NCI-H345 (cell line): ENCODE measurements at places on chromosomes 2 and 18.

- DNase-seq, result no peak
Observed at GRCh38 chr2:151827564-151828142, 568 bp downstream of the ARL5A start.

DNA sequence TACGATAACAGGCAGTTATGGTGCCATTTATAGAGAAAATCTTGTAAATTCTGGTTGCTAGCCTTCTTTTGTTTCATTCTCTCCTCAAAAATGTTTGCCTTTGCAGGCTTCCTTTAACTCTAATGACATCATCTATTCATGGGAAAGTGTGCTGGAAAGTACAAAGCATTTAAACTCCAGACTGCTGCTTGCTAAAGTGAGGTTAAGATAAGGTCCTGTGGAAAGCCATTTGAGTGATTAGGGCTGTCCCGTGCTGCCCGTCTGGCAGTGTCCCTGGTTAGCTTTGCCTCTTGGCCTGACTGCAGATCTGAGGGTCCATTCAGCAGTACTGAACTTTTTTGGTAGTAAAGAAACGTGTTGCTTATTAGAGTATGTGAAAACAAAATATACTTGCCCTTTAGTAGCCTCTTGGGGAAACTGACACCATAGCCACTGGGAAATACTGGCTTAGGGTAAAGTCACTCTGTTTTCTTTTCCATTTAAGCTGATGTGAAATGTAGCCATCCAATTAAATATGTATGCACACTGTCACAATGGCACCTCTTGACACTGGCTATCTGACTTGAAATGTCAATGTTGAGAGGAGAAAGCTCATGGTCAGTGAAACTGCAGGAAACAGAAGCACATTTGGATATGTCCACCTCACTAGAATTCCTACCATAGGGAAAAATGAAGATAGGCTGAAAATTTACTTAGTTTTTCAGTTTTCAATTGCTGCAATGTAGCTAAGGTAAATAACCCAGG is 321.5 kb downstream of the SLC8A1 start:
- no peak for DNase-seq

GRCh38 chr18:49639643-49640391 is 78.0 kb downstream of the LIPG start:
- no peak for DNase-seq

- peak; percentile 96 for DNase-seq
Observed at GRCh38 chr2:219218732-219219701, at the start of gene ABCB6. ABCB6 (minus strand) TSS chr2:219218958; CDS start chr2:219218673, 285 bp downstream.

DNA sequence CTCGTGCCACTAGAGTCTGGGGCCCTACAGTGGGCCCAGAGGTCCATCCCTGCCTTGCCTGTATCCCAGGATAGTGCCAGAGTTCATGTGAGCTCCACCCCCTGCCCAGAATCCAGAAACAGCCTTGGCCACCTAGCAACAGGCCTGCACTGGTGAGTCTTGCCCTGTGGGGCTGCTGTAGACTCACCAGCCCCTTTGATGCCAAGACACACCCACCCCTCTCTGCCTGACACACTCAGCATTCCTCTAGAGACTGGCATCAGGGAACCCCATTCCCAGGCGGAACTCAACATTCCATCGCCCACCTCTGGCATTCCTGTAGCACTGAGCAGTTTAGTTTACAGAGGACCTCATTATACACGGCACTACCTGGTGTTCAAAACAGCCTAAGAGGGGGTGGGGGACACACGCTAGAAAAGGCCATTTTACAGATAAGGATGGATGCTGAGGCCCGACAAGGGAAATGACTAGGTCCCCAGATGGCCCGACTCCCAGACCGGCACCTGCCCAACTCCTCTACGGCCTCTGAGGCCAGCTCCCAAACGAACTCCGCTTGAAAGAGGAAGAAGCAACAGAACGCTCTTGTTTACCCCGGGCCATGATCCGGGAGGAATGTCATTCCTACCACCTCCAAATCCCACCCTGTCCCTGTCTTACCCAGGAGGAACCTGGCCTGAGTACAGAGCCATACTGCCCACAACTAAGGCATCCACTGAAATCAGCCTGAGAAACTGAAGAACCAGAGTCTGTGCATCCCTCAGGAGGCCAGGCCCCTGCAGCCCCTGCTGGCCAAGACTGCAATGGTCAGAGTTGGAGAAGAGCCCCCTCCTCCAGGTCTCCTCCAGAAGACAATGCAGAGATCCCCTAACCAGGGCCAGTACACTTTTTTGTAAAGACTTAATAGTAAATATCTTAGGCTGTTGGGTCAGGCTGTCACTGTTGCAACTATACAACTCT is 180.2 kb downstream of the TNS1 start:
- DNase-seq, result no peak

DNA sequence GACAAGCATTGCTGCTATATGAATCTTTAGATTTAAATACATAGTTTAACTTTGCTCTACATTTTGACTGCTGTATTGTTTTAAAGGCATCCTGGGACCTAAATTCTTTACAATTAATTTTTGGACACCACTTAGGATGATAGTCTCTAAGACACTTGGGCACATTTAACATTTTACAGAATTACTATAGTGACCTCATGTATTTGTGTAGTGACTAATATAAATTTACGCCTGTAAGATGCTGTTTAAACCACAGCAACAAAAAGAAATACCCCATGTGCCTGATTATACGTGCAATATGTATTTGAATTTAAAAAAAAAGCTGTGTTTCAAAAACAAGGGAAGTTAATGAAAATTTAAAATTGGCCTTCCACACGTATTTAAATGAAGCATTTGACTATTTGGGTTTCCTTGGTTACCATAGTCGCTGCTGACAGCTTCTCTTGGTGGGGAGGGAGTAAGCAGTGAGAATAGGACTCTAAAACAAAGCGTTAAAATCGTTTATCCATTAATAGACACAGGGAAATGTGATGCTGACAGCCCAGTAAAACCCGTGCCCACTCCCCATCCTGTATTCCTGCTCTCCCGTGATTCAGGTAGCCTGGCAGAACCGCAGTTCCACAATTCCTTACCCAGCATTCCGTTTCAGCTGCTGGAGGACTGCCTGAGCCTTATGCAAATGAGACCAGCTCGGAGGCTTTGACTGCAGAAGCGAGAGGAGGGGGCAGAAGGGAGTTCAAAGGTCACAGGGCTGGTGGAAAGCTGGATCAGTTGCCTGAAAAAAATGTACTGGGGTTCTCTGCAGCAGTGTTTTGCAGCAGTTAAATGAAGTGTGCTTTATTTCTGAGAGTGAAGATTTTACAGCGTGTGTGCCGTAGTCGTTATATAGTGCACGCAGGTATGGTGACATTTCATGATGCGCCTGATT is 104.3 kb downstream of the CSRNP3 start:
- peak; percentile 93 for DNase-seq

DNA sequence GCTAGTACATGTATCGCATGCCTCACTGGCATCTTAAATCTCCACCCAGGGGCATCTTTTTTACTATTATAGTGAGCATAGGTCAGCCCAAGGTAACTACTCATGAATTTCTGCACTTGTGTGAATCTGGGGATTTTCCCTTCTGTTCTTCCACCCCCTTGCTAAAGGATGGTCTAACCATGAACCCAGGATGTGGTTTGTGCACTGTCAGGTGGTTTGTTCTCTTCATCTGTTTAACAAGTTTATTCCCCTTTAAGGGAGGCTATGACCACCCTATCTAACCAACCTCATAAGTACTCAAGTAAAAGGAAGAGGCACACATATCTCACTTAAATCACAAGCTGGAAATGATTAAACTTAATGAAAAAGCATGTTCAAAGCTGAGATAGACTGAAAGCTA is 243.0 kb downstream of the RPRM start:
- DNase-seq, result no peak

DNA sequence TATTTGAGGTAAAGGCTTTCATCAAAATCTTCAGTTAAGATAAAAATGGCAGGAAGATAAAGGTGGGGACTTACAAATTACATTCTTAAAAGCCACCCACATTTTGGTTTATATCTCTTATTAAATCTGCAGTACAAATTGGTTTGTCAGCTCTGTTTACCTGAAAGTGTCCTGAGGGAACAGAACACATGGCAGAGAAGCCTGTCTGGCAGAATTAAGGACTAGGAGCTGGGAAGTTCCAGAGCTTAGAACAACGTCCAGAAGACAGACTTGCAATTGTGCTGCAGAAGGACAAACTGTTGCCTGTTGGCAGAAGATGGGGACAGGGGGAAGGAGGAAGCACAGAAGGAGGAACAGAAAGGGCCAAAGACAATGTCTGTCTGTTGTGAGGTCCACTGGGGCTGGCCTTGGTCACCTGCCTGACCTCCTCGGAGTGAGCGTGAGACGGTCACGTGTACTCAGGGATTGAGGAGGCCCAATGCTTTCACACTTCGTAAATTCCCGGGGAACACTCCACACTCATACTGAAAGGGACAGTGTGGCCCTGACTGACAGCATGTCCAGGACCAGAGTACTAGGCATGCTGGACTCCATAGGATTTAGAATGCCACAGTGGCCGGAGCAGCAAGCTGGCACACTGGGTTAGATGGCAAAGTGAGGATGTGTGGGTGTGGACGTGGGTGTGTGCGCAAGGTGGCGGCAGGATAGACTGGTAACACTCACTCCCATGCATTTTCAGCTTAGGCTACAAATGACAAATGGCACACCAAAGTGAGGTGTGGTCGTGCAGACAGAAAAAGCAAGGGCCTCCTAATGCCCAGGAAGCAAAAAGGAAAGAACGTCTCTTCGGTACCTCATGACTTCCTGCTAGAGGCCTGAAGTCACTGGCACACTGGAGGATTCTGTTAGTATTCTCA is 210.9 kb upstream of the REV1 start:
- DNase-seq, result no peak

DNA sequence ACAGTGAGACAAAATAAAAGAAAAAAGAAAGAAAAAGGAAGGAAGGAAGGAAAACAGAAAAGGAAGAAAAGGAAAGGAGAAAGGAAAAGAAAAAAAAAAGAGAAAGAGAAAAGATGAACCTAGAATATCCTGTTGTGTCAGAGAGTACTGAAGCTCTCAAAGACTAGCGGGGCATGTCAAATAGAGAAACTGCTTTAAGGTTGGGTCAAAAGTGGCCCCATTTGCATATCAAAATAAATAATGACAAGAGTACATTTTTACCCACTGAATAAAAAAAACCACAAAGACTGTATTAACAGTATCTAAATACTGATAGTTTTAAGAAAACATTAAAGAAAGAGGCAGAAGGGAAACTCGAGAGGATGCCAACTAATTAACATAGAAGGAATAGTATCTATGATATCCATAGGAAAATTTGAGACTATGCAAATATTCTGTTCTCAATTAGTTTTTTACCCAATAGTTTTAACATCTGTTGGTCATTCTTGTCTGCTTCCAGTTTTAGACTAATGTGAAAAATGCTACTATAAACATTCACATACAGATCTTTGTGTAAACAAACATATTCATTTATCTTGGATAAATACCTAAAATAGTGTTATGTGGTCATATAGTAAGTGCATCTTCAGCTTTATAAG is 53.2 kb downstream of the SFXN5 start:
- DNase-seq, result no peak

DNA sequence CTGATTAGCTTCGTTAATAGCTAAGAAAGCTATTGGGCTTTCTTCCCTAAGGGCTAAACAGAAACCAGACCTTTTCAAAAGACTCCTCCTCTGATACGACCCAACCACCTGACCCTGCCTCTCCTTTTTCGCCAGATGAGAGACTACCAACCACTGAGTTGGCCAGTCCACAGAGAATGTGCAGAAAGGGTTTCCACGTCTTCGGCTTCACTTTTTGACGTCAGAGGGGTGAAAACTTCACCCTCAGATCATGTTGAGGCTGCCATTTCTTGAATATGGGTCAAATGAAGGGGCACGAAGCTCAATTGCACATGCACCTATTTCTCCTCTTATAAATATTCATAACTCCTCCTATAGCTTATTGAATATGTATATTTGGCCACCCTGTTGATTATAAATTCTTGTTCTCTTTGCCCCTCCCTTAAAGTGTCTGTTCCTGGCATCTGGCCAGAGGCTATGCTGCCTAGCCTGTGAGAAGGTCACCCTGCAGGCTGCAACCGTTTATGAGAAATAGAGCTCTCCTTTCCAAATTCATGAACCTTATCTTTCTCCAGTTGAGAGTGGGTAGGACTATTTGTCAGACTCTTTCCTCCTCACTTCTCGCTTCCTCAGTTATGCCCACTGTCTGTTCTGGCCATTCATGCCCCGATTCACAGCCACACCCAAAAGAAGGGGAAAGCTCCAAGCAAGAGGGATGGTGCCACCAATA is 301.6 kb downstream of the STK39 start:
- DNase-seq, result no peak

- DNase-seq, result no peak
Observed at GRCh38 chr2:127872354-127872753, 13.4 kb downstream of the AMMECR1L start.

GRCh38 chr2:219142329-219142728 is 18.3 kb downstream of the NHEJ1 start:
- no peak for DNase-seq

DNA sequence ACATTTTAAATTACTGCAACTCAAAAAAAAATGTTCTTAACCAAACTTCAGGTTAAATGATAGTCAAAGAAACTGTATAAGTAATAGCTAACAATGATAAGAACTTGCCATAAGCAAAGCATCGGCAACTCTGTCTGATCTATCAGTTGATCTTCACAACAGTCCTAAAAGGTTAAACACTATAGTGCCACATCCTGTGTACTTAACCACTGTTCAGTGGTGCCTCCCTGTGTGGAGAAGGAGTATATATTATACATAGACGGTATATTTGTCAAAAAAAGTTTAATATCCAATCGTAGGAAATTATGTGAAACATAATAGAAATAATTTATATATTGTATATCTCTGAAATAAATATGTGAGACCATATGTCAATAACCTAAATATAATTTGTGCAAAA is 13.0 kb downstream of the DTNA start:
- no peak for DNase-seq

DNA sequence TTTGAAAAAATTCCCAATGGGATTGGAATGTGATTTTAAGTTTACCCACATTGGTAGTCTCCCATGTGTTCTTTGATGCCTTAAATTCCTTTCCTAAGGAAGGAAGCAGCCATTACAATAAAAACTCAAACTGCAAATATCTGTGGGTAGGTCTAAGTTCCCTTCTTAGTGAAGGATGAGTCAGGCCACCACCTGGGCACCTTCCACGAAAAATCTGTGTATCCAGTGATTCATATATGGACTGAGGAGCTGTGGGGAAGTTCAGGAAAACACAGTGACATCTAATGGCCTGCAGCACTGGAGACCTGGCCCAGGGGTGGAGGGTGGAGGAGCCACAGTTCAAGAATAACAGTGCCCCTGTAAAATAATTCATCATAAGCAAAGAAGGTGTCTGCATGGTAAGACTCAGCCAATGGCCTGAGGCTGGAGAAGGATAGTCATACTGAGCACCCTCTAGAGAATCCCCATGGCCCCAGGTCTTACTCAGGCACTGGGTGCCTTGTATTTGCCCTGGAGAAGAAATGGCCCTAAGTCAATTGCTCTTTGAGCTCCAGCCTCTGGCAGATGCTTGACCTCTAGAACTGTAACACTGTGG is 248.6 kb downstream of the SP3 start:
- DNase-seq, result no peak

DNA sequence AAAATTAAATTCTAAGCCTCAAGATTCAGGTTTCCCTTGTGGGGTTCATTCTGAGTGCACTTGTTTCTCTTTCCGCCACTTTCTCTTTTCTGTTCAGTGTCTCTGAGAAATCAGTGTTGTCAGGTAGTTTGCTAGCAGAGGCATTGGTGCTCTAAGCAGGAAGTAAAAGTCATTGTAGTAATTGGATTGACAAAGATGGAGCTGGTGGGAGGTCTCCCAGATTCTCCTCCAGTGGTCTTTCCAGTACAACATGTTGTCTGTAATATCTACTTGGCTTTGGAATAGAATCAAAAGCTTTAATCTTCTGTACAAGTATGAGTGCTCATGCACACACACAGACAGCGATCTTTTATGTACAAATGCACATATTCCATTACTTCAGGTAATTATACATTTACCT is 135.6 kb downstream of the KLHL14 start:
- DNase-seq, result no peak

GRCh38 chr2:64410671-64411070 is 43.3 kb upstream of the LGALSL start:
- DNase-seq, result no peak
